Choroid plexus epithelial cell (primary cell): ENCODE measurements at places on chromosomes 1 and 21.
A peak's percentile ranks its signal among the peaks of the same experiment; 100 is the strongest.

- no peak for DNase-seq
Observed at GRCh38 chr1:20713440-20713839, 4.4 kb downstream of the KIF17 start.

DNA sequence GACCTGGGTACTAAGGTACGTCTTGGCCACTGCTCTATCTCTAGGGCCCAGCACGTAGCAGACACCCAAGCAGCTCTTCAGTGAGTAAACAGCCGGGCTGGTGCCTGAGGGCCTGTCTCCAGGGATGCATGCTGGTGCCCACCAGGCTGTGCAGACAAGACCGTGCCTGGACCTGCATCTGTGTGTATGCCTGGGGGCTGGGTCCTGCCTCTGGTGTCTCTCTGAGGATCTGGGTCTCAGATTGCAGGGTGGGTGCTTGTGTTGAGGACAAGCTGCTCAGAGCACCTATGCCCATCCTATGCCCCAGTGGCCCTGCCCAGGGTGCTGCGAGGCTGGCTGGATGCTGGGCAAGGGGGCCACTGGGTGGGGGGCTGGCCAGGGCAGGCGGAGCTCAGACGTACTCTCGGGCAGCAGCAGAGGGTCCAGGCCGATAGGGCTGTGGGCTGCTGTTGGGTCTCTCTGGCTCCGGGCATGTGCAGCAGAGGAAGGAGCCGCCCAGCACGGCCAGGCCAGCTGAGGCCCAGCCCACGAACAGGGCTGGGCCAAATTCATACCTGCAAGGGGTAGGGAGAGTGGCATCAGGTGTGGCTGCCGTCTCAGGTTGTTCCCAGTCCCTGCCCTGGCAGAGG, 4.4 kb downstream of the CLDN19 start:
- DNase-seq = no peak

DNA sequence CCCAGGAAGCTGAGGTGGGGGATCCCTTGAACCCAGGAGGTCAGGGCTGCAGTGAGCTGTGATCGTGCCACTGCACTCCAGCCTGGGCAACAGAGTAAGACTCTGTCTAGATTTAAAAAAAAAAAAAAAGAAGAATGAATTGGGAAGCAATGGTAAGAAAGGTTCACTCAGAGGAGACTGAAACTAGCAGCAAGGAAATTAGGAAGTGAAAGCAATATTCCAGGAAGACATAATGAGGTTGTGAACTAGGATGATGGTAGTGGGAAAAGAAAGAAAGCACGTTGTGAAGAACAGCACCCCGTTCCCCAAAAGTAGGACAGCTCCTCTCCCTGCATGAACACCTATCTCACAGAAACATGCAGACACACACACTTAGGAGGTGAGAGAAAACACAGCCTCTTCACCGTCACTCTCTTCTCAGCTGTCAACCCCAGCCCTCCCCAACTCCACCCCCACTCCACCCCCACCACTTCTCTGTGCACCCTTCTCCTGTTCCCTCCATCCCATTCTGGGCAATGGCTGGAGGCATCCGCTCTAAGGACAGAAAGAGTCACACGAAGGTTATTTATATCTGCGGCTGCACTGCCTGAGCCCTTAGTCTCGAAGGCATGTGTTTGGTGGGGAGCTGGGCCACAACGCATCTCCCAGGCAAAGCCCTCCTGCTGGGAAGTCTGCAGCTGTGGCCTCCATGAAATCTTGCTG, 101.8 kb upstream of the LPGAT1 start:
- peak; percentile 51 for DNase-seq

- peak; percentile 24 for DNase-seq
Observed at GRCh38 chr1:86703696-86704457, 499 bp upstream of the SH3GLB1 start.

GRCh38 chr1:219792337-219793021, 135.9 kb downstream of the SLC30A10 start:
- DNase-seq = peak; percentile 76

DNA sequence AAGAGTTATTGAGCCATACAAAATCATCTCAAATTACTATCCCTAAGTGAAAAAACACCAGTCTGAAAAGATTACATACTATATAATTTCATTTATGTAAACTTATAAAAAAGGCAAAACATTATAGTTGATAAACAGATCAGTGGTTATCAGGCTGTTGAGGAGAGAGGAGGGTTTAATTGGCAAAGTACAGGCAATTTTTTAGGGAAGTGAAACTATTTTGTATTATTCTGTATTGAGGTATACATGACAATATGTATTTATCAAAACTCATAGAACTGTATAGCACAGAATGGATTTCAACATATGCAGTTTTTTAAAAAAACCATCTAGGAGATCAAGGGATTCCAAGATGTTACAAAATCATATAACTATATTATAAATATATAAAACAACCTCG, 403.7 kb downstream of the LTN1 start:
- no peak for DNase-seq

GRCh38 chr1:10794724-10795275, 1.6 kb downstream of the CASZ1 start:
- peak; percentile 13 for DNase-seq

GRCh38 chr1:54312796-54313316, 93.3 kb downstream of the SSBP3 start:
- DNase-seq = peak; percentile 83

GRCh38 chr1:227893300-227893948, 54.3 kb downstream of the WNT9A start:
- DNase-seq = no peak

GRCh38 chr1:162335126-162335525, 41.5 kb downstream of the SPATA46 start:
- no peak for DNase-seq

DNA sequence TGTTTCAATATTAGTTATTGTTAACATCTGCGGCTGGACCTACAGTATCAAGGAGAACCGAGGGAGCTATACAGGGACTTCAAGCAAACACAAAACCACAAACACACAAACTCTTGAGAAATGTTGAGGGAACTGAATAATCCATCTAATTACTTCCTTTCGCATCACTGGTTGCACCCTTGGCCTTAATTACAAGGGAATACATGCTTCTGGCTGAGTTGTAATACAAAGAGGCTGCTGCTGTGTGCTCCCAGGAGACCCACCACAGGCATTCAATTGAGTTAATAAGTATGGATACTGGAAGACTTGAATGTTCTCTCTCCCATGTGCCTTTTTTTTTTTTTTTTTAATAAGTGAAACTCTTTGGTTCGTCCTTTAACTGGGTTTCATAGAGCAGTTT, 16.8 kb upstream of the SMYD2 start:
- DNase-seq = no peak

GRCh38 chr1:48977273-48977672, 200.6 kb upstream of the BEND5 start:
- no peak for DNase-seq

DNA sequence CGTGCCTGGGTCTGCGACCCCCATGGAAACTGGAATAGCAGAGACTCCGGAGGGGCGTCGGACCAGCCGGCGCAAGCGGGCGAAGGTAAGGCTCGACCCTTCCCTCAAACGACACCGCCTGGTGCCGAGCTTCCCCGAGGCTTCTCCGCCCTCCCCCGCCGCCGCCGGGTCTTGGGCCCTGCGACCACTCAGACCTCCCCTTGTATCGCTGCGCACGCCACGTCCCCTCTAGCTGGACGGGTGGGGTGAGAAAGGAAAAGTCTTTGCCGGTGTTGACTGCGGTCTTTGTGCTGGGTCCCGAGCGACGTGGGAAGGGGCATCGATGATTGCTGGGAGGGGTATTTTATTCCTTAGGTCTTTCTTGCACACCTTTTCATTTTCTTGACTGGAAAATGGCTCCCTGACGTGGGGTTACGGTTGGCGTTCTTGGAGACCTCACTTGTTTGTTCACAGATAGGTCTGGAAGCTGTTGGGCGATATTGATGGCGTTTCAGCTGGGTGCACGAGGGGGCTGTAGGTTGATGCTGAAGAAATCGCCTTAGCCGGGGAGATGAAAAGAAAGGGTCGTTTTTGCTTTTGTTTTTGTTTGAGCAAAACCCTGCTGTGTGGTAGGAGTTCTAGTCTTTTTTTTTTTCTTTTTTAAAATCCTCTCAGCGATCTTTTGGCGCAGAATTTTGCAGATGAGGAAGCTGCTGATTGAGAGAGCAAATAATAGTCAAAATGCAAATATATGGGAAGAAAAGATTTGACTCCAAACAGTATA, 776 bp downstream of the KDM1A start:
- DNase-seq = peak; percentile 55

DNA sequence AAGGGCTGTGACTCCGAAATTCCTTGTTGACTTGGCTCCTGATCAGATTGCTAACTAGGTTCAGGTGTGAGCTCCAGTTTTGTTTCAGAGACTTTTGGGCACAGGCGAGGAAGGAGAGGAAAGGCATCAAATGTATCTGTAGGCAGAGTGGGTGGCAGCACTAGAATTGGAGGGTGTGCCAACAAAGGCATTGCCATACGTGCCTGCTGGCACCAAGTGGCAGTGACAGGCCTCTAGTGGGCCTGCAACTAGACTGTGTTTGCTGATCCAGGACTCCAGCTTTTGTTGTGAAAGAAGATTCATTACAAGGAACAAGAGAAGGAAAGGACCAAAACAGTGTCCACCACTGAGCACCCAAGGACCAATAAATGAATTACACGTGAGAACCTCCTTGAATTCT, 79.5 kb downstream of the TM2D1 start:
- DNase-seq = no peak

DNA sequence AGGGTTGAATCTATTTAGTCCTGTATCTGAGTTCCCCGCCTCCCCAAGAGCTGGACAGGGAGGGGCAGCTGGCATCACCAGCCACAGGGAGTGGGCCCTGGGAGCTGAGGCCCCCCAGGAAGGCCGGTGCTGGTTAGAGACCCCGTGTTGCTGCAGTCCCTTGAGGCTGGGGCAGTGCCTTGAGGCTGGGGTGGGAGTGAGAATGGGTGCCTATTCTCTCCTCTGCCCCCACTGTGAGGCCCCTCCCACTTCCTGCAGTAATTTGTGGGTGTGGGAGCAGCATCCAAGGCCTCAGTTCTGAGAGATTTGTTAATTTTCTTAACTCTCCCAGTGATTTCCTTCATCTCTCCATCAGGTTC, 2.5 kb upstream of the TRAPPC3 start:
- no peak for DNase-seq

DNA sequence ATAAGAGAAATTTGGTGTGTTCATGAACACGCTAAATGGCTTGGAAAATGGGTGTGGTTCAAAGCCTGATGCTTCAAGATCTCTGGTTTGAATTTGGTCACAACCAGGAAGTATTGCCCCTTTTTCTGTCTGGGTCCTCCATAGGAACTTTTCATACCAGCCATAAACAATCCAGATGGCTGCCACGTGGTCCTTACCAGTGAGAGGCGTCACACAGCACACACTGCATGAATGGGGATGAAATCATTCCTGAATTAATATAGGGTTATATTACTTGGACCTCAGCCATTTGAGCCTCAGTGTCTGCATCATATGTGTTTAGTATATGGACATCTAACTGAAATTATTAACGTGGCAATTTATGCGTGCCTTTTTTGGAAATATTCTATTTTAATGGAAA, 64.0 kb downstream of the PRRX1 start:
- no peak for DNase-seq

DNA sequence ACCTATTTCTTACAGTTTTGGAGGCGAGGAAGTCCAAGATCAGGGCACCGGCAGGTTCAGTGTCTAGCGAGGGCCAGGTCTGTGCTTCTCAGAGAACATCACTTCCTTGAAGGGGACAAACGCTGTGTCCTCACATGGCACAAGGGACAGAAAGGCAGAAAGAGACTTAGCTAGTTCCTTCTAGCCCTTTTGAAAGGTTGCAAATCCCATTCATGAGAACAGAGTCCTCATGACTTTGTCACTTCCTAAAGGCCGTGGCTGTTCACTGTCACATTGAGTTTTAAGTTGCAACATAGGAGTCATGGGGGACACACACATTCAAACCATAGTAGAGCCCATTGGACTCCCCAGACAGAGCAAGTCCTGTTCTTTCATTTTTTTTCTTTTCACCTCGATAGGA, 27.4 kb downstream of the PER3 start:
- no peak for DNase-seq

GRCh38 chr1:114339379-114339778, 171.6 kb downstream of the TRIM33 start:
- DNase-seq = no peak

DNA sequence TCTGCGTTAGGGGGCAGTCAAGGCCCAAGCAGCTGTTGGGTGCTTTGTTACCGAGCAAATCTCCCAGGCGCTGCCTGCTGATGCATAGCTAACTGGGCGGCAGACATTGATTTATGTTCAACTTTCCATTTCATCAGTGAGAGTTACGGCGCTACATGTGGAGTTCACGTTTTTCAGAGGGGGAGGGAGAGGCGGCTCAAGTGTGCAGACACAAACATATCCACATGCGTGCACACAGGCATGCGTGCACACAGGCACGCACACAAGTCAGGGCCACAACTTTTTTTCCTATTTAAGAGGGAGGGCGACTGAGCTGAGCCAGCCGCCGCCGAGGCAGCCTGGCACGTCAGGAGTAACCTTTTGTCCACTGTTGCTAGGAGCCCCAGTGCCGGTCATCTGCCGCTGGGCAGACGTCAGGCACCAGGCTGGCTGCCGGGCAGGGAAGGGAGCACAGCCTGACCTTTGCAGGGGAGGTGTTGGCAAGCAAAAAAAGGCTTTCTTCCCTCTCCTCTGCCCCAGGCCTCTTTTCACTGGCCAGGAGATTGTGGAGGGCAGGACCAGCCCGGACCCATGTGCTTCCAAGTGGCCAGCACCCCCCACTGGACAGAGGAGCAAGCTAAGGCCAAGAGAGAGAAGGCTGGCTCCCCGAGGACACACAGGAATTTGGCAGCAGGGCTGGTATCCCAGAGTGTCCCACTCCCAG, 73.3 kb downstream of the MRPL37 start:
- peak; percentile 91 for DNase-seq

DNA sequence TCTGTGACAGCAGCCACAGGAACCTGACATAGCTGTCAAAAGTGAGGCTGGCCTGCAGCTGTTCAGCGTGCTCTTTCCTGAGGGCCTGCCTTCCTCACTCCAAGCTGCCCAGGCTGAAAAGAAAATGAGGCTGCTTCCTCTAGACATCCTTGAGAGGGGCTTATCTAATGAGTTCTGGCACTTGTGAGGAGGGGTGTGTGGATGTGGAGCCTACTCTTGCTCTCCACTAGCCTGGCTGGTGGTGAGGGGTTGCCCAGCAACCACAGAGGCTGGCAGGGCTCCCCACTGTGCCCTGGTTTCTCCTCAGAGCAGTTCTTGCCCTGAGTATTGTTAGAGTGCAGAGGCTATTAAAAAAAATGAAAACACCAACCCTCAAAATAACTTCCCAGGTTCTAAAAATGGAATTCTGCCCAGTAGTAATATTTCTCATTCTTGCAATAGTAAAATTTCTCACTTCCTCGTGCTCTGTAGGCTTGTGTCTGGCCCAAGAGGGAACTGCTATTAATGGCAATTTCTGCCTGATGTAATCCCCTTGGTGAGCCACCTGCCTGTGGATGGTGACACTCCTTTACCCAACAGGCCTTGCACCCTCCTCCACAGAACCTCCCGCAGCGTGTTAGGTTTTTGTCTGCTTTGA, 52.6 kb upstream of the EPS8L3 start:
- peak; percentile 65 for DNase-seq

GRCh38 chr1:51673279-51673678, 56.4 kb downstream of the OSBPL9 start:
- no peak for DNase-seq

- no peak for DNase-seq
Observed at GRCh38 chr1:30749691-30750583, 7.6 kb downstream of the LAPTM5 start.
